ENCODE measurements at places on chromosomes 16 and 17.

DNA sequence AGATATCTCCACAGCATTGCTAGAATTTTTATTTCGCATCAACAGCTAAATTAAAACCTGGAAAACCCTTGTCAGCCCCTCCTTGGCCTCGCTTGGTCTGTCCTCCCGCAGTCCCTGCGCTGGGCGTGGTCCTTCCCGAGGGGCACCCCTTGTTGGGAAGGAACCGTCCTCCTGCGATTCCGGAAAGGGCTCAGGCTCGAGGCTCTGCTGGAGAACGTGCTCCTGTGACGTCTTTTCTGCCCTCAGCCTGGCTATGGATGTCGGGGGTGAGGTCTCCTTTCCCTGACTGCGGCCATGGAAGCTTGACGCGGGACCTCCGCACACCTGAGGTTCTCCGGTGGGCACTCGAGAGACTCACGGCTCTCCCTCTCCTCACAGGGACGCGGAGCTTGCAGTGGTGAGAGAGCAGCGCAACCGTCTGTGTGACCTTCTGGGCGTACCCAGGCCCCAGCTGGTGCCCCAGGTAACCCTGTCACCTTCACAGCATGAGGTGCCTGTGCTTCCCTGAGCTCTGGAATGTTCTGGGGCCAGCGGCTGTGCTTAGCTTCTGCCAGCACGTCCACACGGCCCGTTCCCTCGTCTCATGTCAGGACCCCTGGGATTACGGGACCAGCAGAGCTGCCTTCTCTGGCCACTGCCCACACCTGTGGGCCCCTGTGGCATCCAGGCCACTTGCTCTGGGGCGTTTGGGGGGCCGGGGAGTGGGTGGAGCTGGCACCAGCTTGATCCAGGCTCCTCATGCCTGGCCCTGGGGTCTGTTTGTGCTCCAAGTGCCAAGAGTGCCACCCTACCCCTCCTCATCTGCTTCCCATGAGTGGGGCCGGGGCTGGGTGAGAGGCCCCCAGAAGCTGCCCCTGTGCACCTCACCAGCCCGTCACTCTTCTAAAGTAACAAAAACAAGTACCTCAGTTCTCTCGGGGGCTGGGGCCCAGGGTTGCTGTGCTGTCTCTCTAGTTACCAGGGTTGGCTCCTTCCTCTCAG, 101.5 kb upstream of the ZNF750 start:
- no peak for DNase-seq

- DNase-seq = no peak
Observed at GRCh38 chr17:45230787-45231480, 9.2 kb downstream of the FMNL1 start.

DNA sequence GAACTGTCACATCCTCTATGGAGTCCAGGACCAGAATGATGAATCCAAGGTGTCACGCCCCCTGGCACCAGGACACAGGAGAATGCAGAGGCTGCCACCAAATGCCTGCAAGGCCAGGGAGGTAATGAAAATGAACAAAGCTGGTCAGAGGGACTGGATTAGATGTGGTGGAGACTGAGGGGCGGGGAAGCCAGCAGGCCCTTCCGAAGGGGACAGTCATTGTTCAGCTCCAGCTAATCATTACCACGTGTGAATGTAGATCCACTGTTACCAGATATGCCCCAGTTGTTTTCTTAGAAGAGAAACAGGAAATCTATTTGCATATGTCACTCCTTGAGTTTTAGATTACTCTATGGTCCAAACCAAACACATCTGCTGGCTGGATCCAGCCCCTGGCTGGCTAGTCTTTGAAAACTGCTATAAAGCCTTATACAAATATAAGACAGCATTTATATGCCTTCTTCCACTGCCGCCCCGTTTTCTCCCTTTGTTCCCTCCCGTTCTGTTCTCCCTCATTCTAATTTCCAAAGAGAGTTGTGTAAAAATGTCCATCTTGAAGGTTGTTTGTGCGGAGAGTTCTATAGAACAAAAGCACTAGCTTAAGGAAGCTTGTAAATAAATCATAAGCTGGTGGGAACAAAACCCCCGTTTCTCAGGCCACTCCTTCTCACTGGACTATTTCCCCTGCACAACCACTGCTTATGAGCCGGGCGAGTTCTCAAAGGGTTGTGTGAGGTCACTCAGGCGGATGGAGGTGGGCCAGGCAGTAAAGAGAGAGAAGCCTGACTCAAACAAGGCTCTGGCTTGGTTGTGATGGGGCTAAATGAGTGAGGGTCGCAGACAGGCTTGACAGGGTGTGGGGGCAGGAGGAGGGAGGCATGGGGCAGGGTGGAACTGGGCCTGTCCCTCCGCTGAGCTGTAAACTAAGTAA, 14.2 kb downstream of the CRYM start:
- DNase-seq = no peak

DNA sequence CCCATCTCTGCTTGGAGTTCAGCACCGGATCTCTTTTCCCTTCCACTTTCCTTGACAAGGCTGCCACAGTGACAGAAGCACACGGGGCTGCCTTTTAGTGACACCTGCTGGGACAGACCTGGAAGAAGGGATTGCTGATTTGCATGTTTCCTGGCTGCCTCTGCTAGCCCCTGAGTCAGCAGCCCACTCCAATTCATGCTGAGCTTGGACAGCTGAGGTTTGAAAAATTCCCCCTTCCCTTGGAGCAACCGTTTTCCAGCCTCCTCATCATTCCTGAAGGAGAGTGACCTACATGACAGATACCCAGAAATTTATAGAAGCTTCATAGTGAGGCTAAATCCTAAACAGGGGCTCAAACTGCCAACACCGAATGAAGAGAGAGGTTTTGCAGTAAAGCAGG, 18.8 kb upstream of the RBL2 start:
- DNase-seq = no peak

DNA sequence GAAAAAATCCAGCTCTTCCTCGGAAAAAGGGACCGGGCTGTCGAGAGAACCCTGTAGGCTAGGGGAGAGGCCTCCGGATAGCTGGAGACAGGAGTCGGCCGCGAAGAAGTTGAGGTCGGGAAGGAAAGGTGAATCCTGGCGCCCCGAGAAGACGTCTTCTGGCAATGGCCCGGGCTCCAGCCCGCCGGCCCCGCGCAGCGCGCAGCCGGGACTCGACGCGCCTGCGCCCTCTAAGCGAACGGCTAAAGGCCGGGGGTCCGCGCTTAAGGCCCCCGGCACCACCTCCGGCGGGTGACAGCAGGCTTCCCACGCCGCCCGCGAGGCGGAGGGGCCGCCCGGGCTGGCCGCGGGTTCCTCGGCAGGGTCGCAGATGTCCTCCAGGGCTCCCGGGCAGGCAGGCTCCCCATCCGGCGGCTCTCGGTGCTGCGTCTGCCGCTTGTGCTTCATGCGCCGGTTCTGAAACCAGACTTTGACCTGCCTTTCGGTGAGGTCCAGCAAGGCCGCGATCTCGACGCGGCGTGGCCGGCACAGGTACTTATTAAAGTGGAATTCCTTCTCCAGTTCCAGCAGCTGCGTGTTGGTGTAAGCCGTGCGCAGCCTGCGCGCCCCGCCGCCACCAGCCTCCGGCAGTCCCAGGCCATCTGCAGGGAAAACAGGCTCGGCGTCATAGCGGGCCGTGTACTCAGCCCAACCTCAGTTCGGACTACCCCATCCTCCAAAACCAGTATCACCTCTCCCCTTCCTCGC, 1.6 kb downstream of the HOXB2 start:
- peak; percentile 49 for DNase-seq

- peak; percentile 13 for DNase-seq
Observed at GRCh38 chr17:20008242-20009051, 712 bp upstream of the SPECC1 start.

GRCh38 chr16:26491101-26491670, 575.5 kb upstream of the C16orf82 start:
- DNase-seq = no peak

- no peak for DNase-seq
Observed at GRCh38 chr16:732936-733335, 6.0 kb downstream of the HAGHL start.

DNA sequence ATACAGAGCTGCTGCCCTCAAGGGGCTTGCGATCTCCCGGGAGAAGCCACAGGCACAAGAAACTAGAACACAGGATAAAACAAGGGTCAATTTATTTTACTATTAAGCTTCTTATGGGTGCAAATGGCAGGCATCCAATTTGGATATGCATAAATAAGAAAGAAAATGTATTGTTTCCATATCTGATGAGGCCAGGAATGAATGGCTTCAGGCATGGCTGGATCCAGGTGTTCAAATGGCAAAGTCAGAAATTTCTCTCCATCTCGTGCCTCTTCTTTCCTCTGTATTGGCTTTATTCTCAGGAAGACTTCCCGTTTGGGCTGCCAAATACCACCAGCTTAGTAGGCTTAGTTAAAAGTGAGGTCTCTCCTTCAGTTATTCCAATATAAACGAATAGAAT, 43.1 kb downstream of the SCNN1B start:
- no peak for DNase-seq

DNA sequence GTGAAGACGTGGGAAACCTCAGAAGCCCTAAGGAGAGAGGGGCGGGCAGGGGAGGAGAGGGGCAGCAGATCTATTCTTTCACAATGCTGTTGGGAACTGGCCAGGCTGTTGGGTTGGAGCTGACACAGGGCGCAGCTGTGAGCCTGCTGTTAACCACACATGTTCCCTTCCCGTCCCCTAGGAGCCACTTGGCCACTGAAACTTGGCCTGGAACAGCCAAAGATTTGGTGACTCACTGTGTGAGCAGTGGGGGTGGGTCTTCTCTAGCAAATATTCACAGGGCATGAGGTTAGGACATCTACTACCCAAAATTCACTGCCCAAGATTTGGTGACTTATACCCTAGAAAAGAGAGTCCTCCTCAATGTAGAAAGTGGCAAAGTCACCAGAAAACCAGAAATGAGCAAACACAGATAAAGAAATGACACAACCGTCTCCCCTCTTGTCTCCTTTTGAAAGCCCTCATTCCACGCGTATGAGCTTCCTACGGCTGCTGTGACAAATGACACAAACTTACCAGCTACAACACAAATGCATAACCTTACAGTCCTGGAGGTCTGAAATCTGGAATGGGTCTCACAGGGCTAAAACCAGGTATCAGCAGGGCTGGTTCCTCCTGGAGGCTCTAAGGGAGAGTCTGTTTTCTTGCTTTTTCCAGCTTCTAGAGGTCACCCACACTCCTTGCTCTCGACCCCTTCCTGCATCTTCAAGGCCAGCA, 6.3 kb downstream of the TBC1D16 start:
- DNase-seq = no peak

- no peak for DNase-seq
Observed at GRCh38 chr17:4908301-4908700, 5.4 kb upstream of the CHRNE start.

DNA sequence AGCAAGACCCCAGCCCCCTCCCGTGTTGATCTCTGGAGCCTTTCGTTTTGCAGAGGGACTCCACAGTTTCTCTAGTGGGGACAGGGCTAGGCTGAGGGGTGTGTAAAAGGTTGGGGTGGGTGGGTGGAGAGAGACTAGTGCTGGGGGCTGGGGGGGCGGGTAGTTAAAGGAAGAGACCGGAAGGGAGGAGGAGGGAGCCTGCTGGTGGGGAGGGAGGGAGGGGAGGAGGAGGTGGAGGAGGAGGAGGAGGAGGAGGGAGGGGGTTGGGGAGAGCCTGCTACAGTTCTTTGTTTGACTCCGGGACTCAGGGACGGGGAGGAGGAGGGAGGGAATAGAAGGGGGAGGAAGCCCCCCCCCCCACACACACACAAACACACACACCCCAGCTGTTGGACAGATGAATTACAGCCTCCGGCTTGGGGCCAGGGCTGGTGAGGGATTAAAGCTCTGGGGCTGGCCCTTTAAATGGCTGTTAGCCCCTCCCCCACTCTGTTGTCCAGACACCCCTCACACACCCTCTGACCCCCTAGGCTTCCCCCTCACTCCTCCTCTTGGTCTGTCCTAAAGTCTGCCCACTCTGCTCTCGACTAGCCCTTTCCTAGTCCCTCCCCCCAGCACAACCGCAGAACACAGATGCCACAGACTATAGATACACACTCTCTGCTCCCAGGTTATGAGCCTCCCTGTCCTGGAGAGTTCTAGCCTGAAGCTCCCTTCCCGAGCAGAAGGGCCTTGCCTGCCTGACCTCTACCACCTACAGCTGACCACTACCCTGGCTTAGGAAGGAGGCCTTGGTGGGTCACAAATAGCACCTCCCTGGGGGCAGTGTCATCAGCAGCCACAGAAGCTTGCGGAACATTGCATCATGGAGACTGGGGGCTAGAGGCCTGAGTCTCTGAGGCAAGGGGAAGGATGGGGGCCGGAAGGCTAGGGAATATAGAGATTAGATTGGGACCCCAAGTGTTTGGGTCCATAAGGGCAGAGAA, 4.4 kb downstream of the KDM6B start:
- DNase-seq = no peak

GRCh38 chr17:4375039-4375748, 8.7 kb upstream of the UBE2G1 start:
- no peak for DNase-seq

- DNase-seq = no peak
Observed at GRCh38 chr16:89343501-89344457, 126.3 kb downstream of the ZNF778 start.

GRCh38 chr17:1904273-1905182, 74.7 kb downstream of the RPA1 start:
- no peak for DNase-seq

DNA sequence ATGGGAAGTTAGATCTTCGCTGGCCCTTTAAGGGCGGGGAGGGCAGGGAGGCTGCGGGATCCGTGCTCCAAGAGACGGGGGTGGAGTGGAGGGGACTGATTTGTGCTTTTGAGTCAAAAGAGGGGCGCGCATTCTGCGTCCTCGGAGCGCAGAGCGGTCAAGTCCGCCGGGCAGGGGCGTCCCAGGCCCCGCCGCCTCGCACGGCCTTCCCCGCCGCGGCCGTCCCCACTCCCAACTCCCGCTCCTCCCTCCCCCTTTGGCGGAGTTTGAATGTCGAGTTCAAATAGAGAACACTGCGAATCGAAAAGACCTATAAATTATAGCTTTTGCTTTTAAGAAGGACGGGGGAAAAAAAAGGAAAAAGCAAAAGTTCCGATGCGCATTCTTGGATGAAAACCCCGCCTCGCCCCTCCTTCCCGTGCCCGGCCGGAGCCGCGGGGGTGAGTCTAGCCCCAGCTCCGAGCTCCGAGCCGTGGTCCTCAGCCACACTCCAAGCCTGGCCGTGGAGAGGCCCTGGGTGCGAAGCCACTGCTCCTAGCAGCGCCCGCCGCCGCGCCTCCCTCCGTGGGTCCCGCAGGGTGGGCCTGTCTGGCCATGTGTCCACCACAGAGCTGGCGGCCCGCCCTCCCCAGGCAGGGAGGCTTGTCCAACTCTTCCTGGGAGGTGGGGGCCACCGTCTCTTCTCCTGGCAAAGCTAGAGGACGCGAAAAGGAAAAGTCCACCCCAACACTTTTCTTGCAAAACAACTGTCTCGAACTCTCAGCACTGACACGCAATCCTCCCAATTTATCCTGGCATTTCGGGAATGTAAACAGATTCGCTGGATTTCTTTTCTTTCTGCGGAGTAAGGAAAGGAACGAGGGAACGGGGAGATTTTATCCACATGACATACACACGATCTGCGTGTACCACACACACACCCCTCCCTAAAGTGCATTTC, 3.6 kb downstream of the CBX8 start:
- no peak for DNase-seq

GRCh38 chr17:32482568-32483320, 4.0 kb upstream of the CDK5R1 start:
- DNase-seq = no peak

GRCh38 chr16:9097266-9098219, 6.1 kb downstream of the HAPSTR1 start:
- no peak for DNase-seq

GRCh38 chr17:69812240-69812837, 262.7 kb upstream of the KCNJ16 start:
- no peak for DNase-seq

- DNase-seq = no peak
Observed at GRCh38 chr17:36928471-36929345, 8.6 kb upstream of the LHX1 start.

GRCh38 chr17:32141679-32142037, 644 bp upstream of the RHOT1 start:
- DNase-seq = no peak

- DNase-seq = no peak
Observed at GRCh38 chr16:84832488-84833143, 12.8 kb downstream of the CRISPLD2 start.
